Stimulated activated CD4-positive, alpha-beta T cell treated with anti-CD3 and anti-CD28 coated beads, TNF-alpha, amount 100 ng/mL, for 1 hour (primary cell): ENCODE measurements at places on chromosomes 7 and 10.

DNA sequence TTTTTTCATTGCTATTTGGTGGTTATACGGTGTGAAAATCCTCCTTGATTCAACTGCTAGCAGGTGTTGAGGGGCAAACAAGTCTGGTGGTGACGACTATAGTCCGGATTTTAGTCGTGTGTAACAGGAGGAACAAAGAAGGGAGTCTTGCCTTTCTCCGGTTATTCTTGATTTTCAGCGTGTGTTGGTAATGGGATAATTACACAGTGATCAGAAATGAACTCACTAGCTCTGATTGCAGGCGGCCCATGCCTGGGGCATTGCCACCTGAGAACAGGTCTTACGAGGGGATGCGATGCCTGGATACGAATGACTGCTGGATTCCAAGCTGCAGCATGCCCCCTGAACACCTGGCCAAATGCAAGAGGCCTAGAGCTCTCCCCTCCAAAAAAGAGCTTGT is 72.8 kb downstream of the CAMK1D start:
- no peak for DNase-seq

GRCh38 chr7:4203626-4204512 is 478.2 kb upstream of the FOXK1 start:
- DNase-seq, result no peak

DNA sequence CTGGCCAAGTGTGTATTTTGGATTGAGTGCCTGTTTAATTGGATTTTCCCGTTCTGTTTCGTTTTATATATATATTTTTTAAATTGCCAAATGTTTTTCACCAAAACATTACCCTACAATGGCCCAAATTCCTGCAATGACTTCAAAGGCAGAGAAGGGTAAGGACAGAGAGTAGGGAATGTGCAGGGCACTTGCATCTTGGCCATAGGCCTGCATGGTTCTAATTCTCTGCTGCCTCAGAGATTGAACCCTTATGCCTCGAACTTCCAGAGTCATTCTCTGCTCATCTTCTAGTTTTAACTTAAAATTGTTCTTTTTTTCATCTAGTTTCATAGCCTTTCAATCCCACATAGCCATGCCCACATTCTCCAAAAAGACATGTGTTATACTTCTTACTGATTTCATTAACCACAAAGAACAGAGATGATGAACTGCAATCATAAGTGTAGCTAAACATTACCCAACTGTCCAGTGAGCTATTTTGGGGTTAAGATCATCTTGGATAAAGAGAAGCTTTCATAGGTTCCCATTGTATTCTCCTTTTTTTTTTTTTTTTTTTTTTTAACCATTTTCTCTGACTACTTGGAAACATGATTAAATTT is 177.6 kb downstream of the PLXDC2 start:
- no peak for DNase-seq

DNA sequence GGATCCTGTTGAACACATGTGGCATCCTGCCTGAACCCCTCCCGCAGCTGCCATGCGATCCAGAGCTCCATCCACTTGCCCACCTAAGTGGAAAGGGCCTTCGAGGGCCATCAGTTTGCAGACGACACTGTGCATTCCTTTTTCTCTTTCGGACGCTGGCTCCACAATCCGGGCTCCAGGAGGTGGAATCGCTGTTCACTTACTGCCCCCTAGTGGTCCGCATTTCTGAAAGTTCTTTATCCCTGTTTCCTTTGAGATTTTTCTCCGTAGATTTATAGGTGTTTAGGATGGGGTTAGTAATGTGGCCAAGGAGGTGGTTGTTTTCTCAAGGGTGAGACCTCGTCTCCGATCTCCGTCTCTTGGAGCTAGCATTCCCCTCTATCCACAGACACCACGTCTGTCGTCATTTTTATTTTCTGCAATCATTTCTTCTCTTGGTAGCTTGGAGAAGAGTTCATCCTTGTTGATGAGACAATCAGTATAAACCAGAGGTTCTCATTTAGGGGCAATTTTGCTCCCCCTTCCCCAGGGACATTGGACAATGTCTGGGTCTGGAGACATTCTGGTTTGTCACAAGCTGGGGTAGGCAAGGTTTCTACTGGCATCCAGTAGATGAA is 204.6 kb downstream of the ARHGAP21 start:
- no peak for DNase-seq

DNA sequence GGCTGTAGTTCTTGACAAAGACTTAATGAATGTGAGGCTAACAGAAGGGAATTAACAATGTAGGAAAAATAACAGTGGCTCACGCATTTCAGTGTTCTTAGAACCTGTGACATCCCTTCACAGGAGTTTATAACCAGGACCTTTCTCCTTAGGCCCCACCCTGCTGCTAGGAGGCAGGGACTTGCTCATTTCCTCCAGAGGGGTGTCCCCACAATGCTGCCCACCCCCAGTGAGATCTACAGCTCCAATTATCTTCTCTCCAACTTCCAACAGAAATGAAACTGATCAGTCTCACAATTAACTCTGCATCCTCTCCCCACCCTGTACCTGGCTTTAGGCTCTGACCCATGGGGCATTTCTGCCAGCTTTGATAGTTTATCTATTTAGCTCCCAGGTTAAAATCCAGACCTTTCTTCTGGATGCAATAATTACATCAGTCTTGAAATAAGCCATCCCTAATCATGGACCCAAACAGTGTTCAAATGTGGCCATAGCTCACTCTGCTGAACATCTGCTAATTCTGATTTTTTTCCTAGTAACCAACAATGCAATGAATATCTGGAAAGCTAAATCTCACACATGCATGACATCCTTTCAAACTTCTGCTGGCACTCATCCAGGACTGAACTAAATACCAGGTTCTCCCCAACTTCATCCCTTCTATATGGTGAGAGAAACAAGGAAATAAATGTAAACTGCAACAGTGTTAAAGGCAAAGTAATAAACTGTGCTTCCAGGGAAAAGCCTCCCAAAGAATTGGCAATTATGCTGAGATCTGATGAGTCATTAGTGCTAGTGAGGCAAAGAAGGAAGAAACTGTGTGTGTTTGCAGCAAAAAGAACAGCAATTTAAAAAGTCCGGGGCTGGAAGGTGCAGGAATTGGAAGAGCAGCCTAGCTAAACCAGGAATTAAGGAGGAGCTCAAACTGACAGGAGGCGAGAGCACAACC is 64.6 kb downstream of the HERPUD2 start:
- no peak for DNase-seq

DNA sequence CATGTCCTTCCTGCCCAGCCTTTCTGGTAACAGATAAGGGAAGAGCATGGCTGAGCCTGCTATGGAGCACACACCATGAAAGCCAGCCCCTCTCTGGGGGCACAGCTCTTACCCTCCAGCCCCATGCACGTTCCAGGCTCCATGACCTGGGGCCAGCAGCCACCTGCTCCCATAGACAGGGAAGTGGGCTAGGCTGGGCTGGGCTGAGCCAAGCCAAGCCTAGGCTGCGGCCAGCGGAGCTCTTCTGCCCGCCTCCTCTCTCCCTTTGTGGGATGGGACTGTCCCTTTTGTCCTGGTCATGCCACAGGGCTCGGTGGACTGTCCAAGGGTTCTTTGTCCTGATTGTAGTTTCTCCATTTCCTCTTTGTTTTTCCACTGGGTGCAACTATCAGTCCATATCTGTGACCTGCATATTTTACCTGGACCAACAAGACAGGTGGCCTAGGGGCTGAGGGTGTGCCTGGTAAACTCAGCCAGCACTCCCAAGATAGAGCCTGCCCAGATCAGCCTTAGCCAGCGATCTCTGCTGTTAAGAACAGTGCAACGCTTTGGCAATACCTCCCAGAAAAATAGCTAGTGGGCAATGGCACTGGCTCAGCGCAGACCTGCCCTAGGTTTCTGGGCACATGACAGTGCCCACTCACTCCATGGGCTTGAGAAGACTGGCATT is 97.2 kb upstream of the BTBD16 start:
- no peak for DNase-seq

DNA sequence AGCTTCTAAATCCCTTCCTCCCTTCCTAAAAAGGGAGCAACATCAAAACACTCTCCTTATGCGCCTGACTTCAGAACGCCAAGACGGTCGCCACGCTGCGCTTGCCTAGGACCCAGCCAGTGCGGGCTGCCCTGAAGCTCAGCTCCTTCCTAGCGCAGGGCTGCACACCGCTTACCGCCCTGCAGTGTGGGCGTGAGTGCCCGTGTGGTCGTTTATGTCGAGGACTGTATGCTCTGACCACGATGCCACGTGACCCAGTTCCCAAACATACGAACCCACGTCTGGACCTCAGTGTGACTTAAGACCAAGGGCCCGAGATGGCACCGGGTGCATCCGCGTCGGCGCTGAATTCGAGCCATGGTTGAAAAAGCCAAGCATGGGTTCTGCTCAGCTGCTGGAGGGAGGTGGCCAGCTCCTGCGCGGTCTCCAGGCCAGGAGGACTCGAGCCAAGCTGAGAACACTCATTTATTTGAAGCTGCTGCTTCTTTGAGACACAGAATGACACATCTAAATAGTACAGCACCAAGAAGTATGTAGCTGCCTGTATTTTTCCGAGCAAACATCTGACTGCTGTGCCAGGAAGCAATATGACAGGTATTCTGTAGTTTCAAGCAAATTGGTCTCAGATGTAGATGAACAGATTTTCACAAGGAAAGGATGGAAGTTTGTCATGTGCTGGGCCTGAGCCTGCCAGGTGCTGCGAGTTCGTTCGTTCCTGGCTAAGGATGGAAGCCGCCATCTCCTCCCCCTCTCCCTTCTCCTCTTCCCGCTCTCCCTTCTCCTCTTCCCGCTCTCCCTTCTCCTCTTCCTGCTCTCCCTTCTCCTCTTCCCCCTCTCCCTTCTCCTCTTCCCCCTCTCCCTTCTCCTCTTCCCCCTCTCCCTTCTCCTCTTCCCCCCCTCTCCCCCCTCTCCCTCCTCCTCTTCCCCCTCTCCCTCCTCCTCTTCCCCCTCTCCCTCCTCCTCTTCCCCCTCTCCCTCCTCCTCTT is 184.7 kb downstream of the EBF3 start:
- DNase-seq, result no peak

GRCh38 chr7:101943306-101943705 is 125.9 kb downstream of the CUX1 start:
- no peak for DNase-seq

- no peak for DNase-seq
Measured at GRCh38 chr7:128366300-128366699, 4.8 kb upstream of the PRRT4 start.

DNA sequence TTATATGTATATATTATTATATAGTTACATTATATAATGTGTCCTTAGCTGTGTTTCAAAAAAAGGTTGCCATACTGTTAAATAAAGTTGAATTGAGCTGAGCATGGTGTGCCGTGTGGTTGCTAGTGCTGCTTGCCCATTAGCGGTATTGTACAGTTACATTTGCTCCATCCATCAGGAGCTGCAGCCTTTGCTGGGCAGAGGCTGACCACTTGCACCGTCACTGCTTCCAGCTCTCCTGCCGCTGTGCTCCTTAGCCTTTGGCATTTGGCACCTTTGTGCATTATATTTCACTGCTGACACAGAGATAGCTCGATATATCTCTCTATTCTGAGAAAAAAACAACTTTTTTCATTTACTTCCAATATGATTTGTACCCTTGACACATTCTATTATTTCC is 372.2 kb downstream of the PHTF2 start:
- DNase-seq, result no peak

GRCh38 chr10:103811463-103811862 is 43.9 kb downstream of the SH3PXD2A start:
- no peak for DNase-seq

GRCh38 chr7:134935701-134936100 is 50.6 kb upstream of the AGBL3 start:
- no peak for DNase-seq

- DNase-seq, result no peak
Measured at GRCh38 chr10:69600761-69601330, 27.6 kb upstream of the NEUROG3 start.

GRCh38 chr10:77940627-77941026 is 14.1 kb upstream of the DLG5 start:
- no peak for DNase-seq

DNA sequence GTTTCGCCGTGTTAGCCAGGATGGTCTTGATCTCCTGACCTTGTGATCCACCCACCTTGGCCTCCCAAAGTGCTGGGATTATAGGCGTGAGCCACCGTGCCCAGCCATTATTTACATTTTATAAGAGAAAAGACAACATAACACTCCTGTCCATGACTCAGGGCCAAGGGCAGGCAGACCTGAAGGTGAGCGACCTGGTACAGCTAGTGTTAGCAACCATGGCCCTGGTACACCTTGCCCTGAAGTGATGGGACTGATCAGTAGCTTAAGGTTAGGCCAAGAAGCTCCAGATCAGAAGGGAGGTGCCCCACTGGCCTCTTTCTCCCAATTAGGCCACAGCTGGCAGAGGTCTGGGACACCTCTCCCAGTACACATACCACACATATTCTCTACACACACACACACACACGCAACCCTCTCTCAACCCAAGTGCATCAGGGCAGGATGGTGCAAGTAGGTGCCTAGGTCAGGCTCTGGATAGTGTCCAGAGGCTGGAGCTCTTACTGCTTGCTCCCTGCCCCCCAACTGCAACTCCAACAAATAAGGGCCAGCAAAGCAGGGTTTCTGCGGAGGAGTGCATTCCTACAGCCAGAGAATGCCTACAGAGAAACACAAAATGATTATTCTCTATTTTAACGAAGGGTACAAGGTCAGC is 43.8 kb downstream of the DPCD start:
- DNase-seq, result no peak

GRCh38 chr10:11756766-11757315 is 14.7 kb downstream of the ECHDC3 start:
- DNase-seq, result no peak

DNA sequence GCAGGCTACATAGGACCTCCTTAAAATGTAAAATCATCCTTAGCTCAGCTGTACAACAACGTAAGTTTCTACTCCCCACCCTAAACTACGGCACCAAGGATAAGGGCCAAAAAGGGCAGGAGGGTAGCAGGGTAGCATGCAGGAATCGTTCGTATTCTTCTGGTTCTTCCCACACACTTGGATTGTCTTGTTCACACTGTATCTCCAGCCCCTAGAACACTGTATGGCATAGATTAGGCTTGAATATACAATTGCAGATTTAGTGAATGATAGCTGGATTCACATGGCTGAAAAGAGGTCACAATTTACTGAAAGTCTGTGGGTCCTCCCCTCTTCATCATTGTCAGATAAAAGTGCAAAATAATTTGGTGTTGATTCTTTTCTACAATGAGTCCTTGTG is 28.2 kb upstream of the PRKAR2B start:
- no peak for DNase-seq

- no peak for DNase-seq
Measured at GRCh38 chr10:115129752-115130151, 36.6 kb downstream of the ATRNL1 start.

DNA sequence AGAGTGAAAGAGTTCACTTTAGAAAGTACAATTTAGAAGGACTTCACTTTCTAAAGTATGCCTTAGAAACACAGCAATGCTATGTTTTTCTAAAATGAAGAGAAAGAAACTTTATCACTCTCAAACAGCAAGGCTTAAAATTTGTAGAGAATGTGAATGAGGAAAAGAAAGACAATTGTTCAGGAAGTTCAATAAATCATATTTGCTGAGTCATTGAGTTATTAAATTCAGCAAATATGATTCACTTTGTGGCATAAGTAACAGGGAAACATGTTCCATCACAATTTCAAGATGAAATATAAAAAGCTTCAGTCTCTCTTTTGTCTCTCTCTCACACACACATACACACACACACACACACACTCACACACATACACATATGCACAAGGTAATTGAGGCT is 187.9 kb downstream of the PCDH15 start:
- no peak for DNase-seq

GRCh38 chr10:117938104-117938503 is 108.6 kb downstream of the RAB11FIP2 start:
- DNase-seq, result no peak
